CD4-positive, alpha-beta T cell treated with Interleukin-4 for 4 hours (primary cell): ENCODE measurements at places on chromosomes 16 and 17.

- no peak for DNase-seq
Measured at GRCh38 chr16:4314532-4315185, 1.2 kb upstream of the GLIS2 start.

GRCh38 chr17:77437017-77437416, 296.2 kb downstream of the SEC14L1 start:
- no peak for DNase-seq

DNA sequence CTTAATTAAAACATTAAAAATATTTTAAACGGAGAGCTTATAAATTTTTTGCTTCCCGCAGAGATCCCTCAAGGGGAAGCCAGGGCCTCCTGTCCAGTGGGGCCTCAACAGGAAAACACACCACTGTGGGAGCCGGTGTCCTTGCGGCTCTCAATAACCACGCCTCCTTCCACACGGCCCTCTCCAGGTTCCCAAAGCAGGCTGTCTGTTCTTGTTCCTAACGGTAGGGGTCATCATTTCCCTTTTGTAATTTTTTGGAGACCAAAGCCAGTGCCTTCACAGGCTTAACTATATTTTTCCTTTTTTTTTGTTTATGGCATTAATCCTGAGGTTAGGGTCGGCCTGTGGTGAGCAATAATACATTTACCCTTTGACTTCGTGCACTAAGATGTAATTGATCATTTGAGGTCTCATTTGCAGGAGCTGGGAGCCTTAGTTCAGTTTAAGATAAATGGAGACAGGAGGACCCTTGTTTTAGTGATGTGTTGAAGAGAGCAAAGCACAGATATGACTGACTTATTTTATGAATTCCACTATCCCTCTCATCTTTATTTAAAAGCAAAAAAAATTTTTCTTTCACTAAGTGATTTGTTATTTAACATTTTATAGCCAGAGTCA, 77.5 kb upstream of the N4BP1 start:
- DNase-seq: peak; percentile 19

- DNase-seq: no peak
Measured at GRCh38 chr16:27726621-27727261, 176.8 kb downstream of the KATNIP start.

DNA sequence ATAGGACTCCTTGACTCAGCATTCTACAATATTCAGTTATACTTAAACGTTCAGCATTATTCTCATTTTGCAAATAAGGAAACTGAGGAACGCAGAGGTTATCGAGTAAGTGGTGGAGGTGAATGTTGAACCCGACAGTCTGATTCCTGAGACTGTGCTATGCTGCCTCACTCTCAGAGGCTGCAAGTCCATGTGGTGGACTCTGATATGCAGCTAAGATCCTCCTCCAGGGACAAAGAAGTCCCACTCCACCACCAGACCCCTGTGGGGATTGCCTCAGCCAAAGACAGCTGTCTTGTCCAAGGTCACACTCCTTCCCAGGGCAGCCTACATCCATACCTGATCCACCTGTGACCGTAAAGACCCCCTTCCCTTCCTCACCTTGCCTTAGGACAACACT, 37.5 kb downstream of the ACSM2B start:
- no peak for DNase-seq

- DNase-seq: peak; percentile 88
Measured at GRCh38 chr16:69563605-69564580, 1.9 kb upstream of the NFAT5 start.

DNA sequence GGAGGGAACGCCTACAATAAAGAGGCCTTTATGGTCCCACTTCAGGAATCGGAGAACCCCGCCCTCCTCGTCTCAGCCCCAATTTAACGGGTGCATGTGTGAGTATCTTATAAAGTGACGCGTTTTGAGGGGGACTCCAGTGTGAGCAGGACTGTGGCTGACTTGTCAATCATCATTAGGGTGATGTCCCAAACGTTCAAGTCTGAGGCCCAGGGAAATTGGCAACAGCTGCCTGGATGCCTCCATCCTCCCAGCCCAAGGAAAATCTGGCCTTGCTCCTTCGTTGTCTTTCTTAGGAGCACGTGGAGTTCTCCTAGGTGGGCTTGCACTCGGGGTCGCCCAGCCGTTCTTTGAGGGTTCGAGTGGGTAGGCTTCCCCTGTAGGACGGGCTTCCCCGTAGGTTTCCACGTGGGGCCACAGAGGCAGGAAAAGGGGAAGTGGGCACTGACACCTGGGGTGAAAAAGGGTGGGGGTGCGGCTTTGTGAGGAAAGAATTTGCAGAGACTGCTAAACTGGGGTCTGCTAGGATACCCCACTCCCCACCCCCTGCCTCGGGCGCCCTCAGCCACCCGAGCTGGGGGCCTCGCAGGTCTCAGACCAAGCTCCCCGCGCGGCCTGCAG, 561 bp upstream of the HERPUD1 start:
- no peak for DNase-seq

DNA sequence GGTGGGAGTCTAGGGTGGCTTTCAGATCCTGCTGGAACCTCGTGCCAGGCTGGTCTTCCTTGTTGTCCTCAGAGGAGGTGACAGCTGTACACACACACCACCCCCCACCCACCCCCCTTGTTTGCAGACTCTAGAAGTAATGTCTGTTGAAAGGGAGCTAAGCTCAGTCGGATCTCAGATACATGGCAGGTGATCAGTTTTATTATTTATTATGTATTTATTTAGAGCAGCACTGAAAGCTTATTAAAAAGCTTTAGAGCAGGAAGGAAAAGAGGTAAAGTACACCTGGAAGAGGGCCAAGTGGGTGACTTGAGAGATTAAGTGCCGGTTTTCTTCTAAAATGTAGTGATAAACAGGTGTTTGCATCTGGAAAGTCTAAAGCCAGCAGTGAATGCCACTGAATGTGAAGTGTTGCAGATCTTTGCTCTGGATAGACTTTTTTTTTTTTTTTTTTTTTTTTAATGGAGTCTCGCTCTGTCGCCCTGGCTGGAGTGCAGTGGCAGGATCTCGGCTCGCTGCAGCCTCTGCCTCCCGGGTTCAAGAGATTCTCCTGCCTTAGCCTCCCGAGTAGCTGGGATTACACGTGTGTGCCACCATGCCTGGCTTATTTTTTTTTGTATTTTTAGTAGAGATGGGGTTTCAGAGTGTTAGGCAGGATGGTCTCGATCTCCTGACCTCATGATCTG, 40.2 kb downstream of the FOXK2 start:
- no peak for DNase-seq

DNA sequence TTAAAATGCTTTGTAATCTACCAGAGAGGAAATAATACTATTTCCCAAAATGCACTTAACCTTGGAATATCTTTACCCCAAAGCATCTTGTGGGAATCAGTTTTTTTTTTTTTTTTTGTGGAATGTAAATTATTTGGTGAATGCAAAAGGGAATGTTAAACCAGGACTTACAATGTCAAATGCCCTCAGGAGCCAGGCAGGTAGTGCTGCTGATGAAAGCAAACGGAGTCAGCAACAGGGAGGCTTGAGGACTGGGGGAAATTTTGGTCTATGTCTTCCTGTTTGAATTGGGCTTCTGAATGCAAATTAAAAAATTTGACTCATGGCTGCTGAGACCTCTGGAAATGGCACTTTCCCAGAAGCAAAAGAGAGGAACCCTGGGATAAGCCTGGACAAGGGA, 96.5 kb upstream of the NLRP1 start:
- DNase-seq: no peak

DNA sequence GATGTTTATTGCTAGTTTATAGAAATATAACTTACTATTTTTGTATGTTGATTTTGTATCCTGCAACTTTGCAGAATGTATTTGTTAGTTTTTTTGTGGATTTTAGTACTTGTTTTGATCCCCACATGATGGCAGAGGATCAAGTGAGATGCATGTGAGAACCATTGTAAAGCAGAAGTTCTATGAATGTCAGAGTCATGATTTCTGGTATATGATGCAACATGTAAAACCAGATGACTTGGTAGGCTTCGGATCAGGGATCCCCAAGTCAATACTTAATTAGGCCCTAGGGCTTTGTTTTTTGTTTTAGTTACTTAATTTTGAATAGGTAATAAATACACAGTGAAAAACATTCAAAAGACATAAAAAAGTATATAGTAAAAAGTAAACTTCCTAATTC, 45.8 kb downstream of the ESRP2 start:
- DNase-seq: no peak
